ENCODE measurements at places on chromosomes 6 and 20. TPM values are rescaled to one million over a fixed set of nuclear protein-coding genes. Genes with fewer than 3 reads are reported as not detected.

DNA sequence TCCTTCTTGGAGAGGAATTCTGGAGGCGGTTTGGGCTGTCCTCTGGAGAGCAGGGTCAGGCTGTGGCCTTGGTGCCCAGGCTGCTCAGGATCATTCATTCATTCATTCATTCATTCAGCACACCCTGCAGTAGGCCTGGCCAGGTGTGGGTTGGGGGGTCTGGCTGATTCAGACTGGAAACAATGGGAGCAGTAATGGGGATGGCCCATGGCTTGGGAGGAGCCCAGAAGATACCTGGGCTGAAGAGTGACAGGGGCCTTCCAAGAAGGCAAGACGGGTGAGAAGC, 31.5 kb downstream of the TOX2 start:
- DNase-seq: no peak
- H3K36me3 ChIP-seq: no peaks in the 10 kb centered on the region
- no peak overlapping the region for H3K4me3 ChIP-seq
- peaks cover 29% of the 10 kb centered on the region for H3K4me1 ChIP-seq

DNA sequence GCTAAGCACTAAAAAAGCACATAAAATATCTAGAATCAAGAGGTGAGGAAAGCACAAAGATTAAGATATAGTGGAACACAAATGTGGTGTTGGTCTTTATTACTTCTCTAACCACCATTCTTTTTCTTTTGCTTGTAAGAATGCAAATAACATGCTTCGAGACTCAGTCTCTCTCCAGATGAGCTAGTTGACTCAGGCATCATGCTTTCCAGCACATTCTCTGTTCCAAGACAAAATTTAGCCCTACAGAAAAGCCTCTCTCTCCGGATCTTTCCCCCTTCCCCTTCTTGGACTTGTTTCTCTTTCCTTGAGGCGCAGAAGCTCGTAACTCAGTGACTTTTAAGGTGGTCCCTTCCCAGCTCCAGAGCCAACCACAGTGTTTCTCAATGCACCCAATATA, 91.0 kb downstream of the FNDC1 start:
- DNase-seq: no peak
- H3K27ac ChIP-seq: no peak overlapping the region
- H3K4me3 ChIP-seq: no peak overlapping the region
- no peaks in the 10 kb centered on the region for H3K36me3 ChIP-seq

DNA sequence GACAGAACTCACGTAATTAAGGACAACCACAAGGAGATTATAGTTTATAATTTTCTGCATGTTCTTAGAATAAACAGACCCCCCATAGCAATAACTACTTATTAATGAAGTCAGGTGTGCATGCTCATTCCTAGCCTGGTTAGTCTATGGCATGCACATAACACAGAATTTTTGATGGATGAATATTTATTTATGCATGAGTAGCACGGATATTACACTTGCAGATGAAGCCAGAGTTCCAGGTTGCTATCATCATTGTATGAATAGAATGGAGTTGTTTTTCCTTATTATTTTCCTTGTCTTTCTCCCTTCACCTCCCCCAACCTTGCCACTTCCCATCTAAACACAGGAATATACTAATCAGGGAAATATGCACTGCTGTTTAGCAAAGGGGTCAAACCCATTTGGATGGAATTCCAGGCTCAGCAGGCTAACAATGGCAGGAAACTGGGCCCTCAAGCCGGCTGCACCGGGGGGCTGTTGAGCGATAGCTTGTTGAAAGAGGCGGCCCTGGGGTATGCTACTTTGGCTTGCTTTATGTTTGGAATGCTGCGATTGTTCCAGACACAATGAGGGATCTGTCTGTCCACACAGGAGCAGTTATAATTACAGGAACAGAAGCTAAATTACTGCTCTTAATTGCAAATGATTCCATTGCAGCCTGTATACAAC, 112.6 kb downstream of the TMEM170B start:
- H3K36me3 ChIP-seq: no peaks in the 10 kb centered on the region
- H3K4me3 ChIP-seq: no peak overlapping the region
- no peaks in the 10 kb centered on the region for H3K27me3 ChIP-seq
- no peak for DNase-seq

GRCh38 chr6:74715355-74716085, 490.3 kb downstream of the COL12A1 start:
- H3K27me3 ChIP-seq: no peaks in the 10 kb centered on the region
- DNase-seq: no peak
- no peaks in the 10 kb centered on the region for H3K4me1 ChIP-seq
- H3K27ac ChIP-seq: no peak overlapping the region
- no peaks in the 10 kb centered on the region for H3K36me3 ChIP-seq

DNA sequence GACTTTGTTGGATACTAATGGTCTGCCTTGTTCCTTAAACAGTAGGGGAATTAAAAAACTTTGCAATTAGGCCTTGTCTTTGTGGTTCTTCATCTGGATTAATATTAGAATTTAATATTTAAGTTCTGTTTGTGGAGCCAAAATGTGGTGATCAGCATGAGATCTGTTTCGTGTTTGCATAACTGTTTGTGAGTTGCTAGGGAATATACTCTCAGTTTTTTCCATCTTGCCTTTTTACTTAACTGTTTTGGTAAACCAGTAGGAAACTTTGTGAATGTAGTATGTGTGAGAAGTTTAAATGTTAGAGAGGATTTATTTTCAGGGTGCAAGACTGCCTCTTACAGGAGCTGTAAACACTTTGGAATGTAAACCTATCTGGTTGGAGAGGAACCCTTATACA, 35.6 kb downstream of the LRRC1 start:
- DNase-seq: no peak
- H3K4me3 ChIP-seq: no peak overlapping the region
- no peaks in the 10 kb centered on the region for H3K27me3 ChIP-seq
- peaks cover 60% of the 10 kb centered on the region for H3K4me1 ChIP-seq
- no peaks in the 10 kb centered on the region for H3K36me3 ChIP-seq
- peak overlapping the region; percentile 75 for H3K27ac ChIP-seq

- no peak overlapping the region for H3K4me3 ChIP-seq
- H3K4me1 ChIP-seq: no peaks in the 10 kb centered on the region
- H3K27ac ChIP-seq: no peak overlapping the region
- DNase-seq: no peak
Observed at GRCh38 chr20:42214074-42214473, 595.9 kb upstream of the CHD6 start.

DNA sequence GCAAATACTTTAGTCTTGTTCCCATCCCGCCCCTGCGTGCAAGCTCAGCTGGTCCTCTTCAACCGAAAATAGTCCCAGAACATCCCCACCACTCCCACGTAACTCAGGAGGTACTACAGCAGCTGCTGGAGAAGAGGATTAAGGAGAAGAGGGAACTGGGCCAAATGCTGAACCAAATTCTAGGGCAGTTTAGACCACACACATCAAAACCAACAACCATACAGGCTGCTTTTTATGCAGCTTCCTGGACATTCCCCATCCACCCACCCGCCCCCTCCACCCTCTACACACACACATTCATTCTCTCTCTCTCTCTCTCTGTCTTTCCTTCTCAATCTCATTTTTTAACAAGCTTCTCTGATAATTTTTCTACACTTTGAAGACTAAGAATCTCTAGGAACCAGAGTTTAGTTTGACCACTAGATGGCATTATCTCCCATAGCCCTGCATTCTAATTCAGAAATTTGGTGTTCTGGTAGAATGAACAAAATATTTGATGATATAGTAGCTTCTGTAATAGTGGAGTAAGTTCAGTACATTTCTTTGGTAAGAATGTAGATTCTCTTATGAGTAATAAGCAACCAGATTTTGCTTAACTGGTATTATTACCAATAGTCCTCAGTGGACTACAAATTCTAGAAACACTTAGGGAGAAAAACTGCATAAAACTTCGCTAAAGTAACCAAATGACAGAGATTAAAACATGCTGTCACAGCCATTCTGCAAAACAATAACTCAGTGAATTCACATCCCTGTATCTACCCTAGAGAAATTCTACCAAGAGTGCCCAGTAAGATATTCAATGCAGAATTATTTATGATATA, 52.1 kb upstream of the BEND6 start:
- no peaks in the 10 kb centered on the region for H3K36me3 ChIP-seq
- no peak for DNase-seq
- H3K4me3 ChIP-seq: no peak overlapping the region
- H3K27ac ChIP-seq: peak overlapping the region; percentile 11
- no peaks in the 10 kb centered on the region for H3K27me3 ChIP-seq

DNA sequence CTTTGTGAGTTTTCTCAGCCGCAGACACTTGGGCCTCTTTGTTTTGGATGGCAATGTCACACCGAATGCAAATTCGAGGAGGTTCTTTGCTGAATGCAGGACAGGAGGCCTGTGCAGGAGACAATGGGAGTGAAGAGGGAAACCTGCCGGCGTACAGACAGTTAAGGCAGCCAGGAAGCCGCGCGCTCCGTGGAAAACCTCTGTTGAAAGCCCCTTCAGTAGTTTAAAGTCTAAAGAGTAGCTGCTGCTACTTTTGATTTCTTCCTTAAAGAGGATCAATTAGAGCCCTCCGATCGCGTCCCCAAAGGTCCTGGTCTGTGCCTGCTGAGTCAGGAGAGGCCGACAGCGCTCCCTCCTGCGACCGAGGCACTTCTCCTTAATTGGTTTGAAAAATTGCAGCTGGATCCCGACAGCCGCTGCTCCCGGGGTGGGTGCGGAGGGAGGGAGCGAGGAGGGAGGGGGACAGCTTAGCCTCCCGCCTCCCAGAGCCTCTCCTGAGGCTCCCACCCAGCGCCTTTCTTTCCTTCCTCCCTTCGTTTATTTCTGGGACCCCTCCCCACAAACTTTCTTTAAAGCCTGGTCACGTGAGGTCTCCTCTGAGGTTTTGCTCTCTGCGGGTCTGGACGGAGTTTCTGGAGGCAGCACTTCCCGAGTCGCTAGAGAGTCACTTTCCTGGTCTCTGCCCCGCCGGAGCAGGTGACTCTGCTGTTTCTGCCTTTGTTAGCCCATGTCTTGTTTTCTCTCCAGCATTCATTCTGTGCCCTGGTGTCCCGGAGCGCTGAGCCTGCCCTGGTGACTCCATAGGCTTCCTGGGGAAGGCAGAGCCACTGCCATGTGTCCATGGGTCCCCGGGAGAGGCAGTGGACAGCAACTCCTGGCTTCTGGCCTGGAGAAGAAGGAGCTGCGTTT, 22.3 kb upstream of the RPP40 start:
- H3K27ac ChIP-seq: peak overlapping the region; percentile 78
- H3K4me3 ChIP-seq: peak overlapping the region; percentile 66
- peak; percentile 57 for DNase-seq

- no peaks in the 10 kb centered on the region for H3K36me3 ChIP-seq
- peaks cover 47% of the 10 kb centered on the region for H3K4me1 ChIP-seq
- no peak overlapping the region for H3K4me3 ChIP-seq
- peak overlapping the region; percentile 37 for H3K27ac ChIP-seq
- H3K27me3 ChIP-seq: no peaks in the 10 kb centered on the region
- no peak for DNase-seq
Observed at GRCh38 chr6:111417181-111417585, 65.8 kb downstream of the REV3L start.

GRCh38 chr6:161922631-161923119, 648.8 kb upstream of the AGPAT4 start:
- DNase-seq: peak; percentile 67
- no peak overlapping the region for H3K27ac ChIP-seq

GRCh38 chr6:101722991-101723579, 329.6 kb downstream of the GRIK2 start:
- H3K4me3 ChIP-seq: no peak overlapping the region
- DNase-seq: no peak
- H3K27ac ChIP-seq: no peak overlapping the region
- no peaks in the 10 kb centered on the region for H3K36me3 ChIP-seq
- no peaks in the 10 kb centered on the region for H3K27me3 ChIP-seq

- no peaks in the 10 kb centered on the region for H3K4me1 ChIP-seq
- no peak overlapping the region for H3K4me3 ChIP-seq
- peaks cover 100% of the 10 kb centered on the region for H3K27me3 ChIP-seq
- H3K27ac ChIP-seq: no peak overlapping the region
- DNase-seq: no peak
Observed at GRCh38 chr6:28808383-28808782, 115.4 kb downstream of the TRIM27 start.

DNA sequence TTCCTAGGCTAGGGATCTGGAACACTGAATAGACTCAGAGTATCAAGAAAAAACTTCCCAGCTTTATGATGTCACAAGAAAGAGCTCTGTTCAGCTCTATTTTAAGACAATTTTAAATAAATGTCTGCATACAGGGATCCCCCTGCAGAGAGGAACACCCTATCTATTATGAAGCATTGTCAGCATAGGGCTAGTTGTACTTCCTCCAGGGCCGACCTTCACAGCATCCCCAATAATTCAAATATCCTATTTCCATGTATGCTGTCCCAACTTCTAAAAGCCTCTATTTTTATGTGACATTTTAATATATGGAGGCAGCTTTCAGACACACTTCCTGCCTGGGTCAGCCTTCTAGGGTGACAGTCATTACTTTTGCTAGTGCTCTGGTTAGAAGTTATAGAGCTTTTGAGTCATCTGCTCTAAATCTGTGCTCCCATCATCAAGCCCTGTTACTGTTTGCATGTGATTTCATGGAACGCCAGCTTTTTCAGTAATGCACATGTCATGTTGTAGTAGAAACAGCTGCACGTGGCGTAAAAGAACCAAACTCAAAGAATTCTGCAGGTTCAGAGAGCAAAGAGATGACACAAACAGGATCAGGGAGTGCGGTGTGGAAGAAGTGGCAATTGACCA, 189.2 kb downstream of the ADGB start:
- H3K27ac ChIP-seq: no peak overlapping the region
- no peak for DNase-seq
- H3K27me3 ChIP-seq: no peaks in the 10 kb centered on the region
- no peaks in the 10 kb centered on the region for H3K4me1 ChIP-seq

DNA sequence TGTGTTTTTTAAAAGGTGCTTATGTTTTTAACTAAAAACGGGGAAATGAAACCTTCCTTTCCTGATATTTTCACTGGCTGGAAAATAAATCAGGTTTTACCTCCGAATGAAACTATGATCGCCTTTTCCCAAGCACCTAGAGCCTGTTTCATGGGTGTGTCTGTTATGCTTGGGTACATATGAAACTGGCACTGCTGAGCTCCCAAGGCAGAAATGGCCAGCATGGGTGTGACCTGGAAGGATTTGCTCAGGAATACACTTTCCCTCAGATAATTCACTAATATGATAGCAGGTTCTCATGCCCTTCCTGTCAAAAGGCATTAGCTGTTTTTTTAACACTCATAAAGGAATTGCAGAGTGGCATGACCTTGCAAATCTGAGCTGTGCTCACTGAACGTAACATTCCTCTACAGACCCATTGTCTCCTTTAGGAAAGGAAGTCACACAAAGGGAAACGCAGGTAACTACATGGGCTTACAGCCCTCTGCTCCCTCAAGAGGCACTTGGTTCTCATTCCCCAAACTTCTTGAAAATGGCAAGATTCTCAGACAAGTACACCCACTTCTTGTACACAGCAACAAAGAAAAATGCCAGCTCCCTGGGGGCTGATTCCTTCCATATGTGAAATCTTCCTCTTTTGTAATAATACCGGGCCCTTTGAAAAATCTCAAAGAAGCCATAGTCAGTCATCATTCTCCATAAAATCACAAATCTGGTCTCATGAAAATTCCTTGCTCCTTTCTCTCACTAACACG, 72.7 kb downstream of the METTL24 start:
- peaks cover 19% of the 10 kb centered on the region for H3K4me1 ChIP-seq
- peak; percentile 55 for DNase-seq
- H3K27me3 ChIP-seq: no peaks in the 10 kb centered on the region
- H3K4me3 ChIP-seq: no peak overlapping the region
- H3K36me3 ChIP-seq: no peaks in the 10 kb centered on the region

BMP5 gene
- 5.6 TPM for total RNA-seq

RUNX2 gene
- 1.9 TPM for total RNA-seq

PBOV1 gene
- not detected for total RNA-seq

SAMD3 gene
- not detected for total RNA-seq

FAM83D gene
- total RNA-seq: 29.3 TPM

BFSP1 gene
- total RNA-seq: 1.00 TPM

FUT9 gene
- total RNA-seq: under 0.01 TPM

GSTA3 gene
- not detected for total RNA-seq

SLC32A1 gene
- not detected for total RNA-seq

HSPA12B gene
- 3.2 TPM for total RNA-seq

SIRPB1 gene
- total RNA-seq: 1.3 TPM

Data from transverse colon (tissue), 4 donors.